Gastroesophageal sphincter (tissue), 4 donors: ENCODE measurements at places on chromosomes 4 and X. TPM values are rescaled to one million over a fixed set of nuclear protein-coding genes. Genes with fewer than 3 reads are reported as not detected.

DNA sequence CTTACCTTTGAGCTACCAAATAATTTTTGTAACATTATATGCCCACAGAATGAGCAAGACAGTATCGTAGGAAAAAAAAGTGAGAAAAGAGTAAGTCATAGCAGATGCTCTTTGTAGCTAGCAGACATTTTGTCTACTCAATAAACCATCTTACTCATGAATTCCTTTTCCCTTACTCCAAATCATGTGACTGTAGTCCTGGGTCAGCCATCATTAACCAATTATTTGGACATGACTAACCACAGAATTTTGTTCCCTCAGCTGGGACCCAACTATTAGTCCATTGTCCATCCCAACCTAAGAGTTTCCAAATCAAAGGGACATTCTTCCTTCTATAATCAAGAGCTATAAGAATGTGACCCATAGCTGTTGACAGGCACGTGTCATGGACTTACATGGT is 11.4 kb downstream of the UBE2D3 start:
- ATAC-seq = peak; percentile 16

MAGEA9B gene
- not detected for total RNA-seq

DNA sequence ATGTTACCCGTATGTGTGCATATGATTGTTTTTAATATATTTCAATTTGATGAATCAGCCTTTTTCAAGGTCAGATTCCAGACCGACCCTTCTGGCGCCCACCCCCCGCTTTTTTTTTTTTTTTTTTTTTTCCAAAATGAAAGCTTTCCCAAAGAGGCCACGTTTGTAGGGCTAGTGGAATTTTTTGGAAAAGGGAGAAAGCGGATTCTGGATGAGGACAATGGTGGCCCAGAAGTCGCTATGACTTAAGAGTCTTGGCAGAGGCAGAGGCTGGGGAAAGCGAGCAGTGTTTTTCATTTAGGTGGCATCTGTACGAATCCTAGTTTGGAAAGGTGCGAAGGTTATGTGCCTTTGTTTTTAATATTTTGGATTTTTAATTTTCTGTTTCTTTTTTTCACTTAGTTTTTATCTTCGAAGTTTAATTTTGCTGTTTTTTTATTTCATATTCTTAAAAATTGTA is 14.6 kb downstream of the NDUFB11 start:
- ATAC-seq = no peak

ABCG2 gene
- 3.1 TPM for total RNA-seq

DNA sequence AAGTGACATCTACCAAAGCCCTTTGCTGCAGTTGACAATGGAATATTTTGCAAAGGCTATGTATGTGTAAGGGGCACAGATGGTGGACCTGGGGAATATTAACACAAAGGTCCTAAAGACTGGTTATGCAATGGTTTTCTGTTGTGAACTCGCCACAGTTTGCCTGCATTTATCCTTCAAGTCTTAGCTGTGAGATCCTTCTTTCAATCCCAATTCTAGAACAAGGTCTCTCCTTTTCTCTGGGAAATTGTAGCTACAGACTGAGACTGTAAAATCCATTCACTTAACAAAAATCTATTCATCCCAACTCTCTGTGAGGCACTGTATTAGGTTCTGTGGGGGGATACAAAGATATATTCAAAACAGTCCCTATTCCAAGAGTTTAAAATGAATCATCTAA is 250.4 kb downstream of the GPM6A start:
- no peak for ATAC-seq

MND1 gene
- not detected for total RNA-seq

UGT8 gene
- 0.96 TPM for total RNA-seq

GRCh38 chr4:145326491-145326890 is 146.1 kb upstream of the OTUD4 start:
- no peak for ATAC-seq

DNA sequence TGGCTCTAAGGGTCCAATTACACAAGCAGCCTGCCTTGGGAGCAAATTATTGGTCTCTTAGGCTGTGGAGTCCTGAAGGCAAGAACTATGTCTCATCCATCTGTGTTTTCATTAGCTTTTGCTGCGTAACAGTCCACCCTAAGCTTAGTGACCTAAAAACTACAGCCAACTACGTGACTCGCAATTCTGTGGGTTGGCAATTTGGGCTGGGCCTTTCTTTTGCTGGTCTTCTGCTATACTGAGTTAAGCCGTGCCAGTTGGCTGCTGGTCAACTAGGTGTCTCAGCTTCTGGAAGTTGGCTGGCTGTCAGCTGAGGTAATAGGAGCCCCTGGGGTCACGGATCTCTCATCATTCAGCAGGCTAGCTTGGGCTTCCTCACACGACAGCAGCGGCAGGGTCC is 205.6 kb upstream of the S100G start:
- no peak for ATAC-seq
